GF-D8 (cell line): ENCODE measurements at places on chromosomes 4 and X.
A peak's percentile ranks its signal among the peaks of the same experiment; 100 is the strongest.

- peak; percentile 21 for DNase-seq
Measured at GRCh38 chr4:1246111-1246881, 2.6 kb downstream of the CTBP1 start.

DNA sequence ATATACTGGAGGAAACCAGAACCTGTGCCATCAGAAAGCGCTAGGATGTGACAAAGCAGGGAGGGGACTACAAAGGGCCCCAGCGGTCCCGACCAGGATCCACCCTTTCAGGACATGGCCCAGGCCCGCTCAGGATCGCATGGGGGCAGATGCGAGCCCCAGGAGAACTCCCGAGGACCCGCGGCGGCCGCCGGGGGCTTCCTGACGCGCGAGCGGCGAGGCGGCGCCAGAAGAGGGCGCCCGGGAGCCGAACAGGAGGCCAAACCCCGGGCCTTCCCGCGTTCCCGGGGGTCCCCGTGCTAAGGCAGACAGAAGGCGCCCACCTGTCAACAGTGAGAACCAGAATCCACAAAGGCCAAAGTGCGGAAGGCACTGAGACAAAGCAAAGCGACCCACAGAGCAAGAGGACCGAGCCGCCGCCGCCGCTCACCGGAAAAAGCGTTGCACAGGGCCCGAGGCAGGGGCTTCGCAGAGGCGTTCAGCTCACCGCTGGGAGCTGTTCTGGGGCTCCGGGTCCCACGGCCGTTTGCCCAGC, 7.3 kb upstream of the OPN1LW start:
- no peak for DNase-seq

DNA sequence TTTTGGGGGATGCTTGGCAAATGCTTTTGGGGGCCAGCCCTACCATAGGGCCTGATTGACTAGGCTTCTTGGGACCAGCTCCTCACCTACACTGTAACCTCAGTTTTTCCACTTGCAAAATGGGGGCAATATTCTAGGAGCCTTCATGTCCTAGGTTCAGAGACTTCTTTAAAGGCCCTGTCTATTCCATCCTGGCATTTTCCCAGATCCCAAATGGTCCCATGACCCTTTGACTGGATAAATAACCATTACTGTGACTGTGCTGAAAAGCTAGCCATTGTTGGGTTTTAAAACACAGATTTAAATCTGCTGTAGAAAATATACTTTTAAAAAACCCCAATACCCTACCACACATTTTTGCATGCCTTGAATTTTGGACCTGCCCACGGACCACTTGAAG, 149.8 kb downstream of the EFNB1 start:
- DNase-seq, result no peak

DNA sequence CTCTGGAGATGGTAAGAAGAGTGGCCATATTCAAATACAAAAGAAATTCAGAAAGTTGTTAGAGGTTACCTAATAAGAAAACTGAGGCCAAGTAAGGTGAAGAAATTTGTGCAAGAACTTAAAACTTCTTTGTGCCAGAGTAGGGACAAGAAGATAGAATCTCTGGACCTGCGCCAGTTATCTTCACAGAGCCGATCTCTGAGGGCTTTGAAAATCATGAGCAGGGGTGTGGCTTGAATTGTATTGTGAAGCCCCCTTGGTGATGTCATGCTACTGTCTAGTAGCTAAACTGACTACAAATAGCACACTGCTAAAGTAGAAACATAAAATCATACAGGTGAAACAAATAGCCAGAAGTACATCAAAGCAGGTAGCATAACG, 184.6 kb downstream of the UGT8 start:
- no peak for DNase-seq

GRCh38 chr4:175770555-175770954, 41.5 kb downstream of the GPM6A start:
- DNase-seq, result no peak

GRCh38 chr4:80990851-80991250, 39.7 kb upstream of the BMP3 start:
- DNase-seq, result no peak

- DNase-seq, result no peak
Measured at GRCh38 chr4:97353876-97354275, 789.4 kb downstream of the STPG2 start.

GRCh38 chrX:133561251-133561650, 146.0 kb upstream of the GPC4 start:
- DNase-seq, result no peak

- DNase-seq, result no peak
Measured at GRCh38 chrX:20514358-20514757, 247.6 kb upstream of the RPS6KA3 start.

- DNase-seq, result no peak
Measured at GRCh38 chrX:45036161-45036560, 163.2 kb downstream of the KDM6A start.

DNA sequence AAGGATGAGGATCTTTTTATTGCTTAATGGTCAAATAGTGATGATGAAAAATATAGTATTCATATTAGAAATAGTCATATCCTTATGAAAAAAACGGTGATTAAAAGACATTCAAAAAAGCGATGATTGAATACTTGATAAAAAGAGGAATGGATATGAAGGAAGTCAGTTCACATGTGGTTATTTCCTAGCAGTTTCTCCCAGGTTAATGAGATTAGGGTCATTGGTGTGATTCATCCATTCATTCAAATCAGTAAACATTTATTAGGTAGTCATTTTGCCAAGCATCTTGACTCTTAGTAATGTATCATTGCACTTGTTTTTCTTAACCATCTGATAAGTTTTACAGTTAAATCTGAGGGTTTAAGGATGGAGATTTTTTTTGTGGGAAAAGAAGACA, 294.1 kb downstream of the ARHGAP24 start:
- DNase-seq, result no peak

DNA sequence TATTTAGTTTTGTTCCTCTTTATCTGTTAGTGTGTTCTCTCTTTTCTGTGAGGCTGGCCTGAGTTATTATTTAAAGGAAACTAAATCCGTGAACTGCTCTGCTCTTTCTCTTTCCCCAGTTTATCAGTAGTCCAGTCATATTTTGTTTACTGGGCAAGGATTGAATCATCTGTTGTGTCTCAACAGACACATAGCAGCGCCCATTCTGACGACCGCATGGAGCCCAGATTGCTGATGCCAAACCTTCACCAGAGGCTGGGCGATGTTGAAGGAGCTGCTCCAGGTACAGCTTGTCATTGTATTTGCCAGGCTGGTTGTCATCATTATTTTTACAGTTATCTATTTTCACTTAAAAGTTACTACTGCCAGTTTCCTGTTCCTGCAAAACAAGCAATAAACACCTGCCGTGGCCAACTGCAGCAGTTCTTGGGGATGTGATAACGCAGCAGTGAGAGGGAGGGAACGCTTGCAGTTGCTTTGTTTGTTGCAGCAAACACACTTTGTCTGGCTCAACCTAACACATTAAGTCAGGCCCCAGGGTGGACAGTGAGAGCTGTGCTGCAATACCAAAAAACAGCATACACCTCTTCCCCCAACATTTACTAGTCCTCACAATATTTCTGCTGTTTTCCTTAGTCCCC, 10.1 kb downstream of the REELD1 start:
- no peak for DNase-seq

- DNase-seq, result no peak
Measured at GRCh38 chr4:57094832-57095223, 15.4 kb downstream of the IGFBP7 start.

GRCh38 chr4:119725011-119725410, 96.4 kb upstream of the PDE5A start:
- no peak for DNase-seq

- DNase-seq, result no peak
Measured at GRCh38 chr4:159607809-159608208, 504.9 kb downstream of the RAPGEF2 start.

DNA sequence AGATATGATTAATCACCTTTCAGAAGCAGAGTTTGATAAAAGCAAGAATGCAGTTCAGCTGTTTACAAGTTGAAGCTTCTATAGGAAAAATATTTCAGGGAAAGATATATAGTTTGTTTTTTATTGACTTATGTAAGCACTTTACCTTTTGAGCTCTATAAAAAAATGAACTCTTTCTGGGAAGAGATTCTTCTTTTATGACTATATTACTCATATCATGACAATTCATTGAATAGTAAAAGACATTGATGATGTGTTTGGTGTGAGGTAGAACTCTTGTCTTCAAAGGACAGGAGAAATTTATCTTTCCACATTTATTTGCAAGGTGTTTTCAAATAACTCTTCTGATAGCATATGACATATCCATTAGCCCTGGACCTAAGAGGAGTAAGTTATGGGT, 156.6 kb downstream of the SLC4A4 start:
- no peak for DNase-seq

- DNase-seq, result no peak
Measured at GRCh38 chr4:11765849-11766453, 337.3 kb upstream of the HS3ST1 start.

- DNase-seq, result peak; percentile 19
Measured at GRCh38 chr4:48698029-48698971, 81.8 kb downstream of the FRYL start.

GRCh38 chrX:121876305-121876704, 828.9 kb downstream of the GLUD2 start:
- no peak for DNase-seq

- DNase-seq, result no peak
Measured at GRCh38 chrX:108735679-108736508, 469 bp downstream of the IRS4 start.

DNA sequence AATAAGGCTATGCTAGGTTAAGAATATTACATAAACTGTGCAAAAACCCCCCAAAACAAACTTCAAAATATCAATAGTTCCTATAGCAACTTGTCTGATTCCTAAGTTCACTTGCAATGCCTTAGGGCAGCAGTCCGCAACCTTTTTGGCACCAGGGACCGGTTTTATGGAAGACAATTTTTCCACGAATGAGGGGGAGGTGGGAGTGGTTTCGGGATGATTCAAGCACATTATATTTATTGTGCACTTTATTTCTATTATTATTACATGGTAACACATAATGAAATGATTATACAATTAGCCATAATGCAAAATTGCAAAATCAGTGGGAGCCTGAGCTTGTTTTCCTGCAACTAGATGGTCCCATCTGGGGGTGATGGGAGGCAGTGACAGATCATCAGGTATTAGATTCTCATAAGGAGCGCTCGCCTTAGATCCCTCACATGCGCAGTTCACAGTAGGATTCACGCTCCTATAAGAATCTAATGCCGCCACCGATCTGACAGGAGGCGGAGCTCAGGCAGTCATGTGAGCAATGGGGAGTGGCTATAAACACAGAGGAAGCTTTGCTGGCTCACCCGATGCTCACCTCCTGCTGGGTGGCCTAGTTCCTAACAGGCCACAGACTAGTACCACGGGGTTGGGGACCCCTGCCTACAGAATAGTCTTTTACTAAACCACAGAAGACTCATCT, 39.7 kb downstream of the ACOX3 start:
- DNase-seq, result no peak

- DNase-seq, result no peak
Measured at GRCh38 chr4:3221184-3221494, 27.8 kb upstream of the MSANTD1 start.

DNA sequence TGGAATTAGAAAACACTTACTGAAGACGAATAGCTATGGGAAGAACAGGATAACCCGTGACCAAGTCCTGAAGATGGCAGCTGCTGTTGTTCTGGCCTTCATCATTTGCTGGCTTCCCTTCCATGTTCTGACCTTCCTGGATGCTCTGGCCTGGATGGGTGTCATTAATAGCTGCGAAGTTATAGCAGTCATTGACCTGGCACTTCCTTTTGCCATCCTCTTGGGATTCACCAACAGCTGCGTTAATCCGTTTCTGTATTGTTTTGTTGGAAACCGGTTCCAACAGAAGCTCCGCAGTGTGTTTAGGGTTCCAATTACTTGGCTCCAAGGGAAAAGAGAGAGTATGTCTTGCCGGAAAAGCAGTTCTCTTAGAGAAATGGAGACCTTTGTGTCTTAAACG, 2.4 kb downstream of the AGTR2 start:
- no peak for DNase-seq

- DNase-seq, result no peak
Measured at GRCh38 chr4:85522277-85522676, 47.3 kb downstream of the ARHGAP24 start.

DNA sequence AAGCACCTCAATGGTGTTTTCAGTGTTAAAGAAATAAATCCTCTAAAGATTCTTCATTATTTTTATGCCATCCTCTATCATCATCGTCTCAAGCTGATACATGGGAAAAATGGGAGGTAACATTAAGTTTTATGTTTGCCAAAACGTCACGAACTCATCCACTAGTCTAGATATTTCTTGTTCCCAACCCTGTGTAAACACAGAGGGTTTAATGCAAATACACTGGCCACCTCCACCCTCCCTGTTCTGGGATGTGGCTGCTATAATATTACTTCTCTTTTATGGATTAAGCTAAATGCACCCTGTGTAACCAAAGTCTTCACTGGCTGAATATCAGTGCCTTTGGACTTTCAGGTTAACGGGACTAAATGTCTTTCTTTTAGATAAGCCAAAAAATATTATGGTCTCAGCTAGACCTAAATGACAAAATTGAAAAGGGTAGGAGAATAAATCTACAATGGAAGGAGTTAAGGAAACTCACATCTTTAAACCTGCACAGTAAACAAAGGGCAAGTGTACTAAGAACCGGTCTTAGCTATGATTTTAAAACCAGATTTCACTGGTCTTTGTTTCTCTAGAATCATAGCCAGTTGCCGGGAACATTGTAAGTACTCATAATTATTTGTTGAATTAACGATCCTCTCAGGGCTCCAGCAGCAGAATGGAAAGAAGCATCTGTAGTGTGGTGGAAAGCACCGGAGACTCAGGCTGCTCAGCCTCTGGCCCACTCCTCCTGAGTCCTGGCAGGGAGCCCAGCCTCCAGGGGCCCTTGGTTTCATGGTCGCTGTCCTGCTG, 103.5 kb upstream of the NOCT start:
- DNase-seq, result no peak

DNA sequence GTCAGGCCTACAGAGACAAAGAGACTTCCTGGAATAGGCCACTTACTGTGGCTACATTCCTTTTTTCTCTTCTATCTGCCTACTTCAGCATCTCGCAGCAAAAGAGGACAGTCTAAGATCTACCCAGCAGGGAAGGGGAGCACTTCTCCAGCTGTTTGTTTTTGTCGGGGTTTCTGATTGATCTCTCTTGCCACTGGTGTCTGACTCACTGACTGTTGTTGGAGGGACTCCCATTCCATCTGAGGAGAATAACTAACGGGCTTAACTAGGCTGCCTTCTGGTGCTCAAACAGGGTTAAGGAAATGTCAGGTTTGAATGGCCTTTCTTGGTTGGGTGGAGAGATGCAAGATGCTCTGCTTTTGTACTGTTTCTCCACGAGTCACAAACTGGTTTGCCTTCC, 100.2 kb upstream of the TMEM164 start:
- no peak for DNase-seq

- DNase-seq, result no peak
Measured at GRCh38 chrX:12779534-12779933, 11.7 kb upstream of the PRPS2 start.

DNA sequence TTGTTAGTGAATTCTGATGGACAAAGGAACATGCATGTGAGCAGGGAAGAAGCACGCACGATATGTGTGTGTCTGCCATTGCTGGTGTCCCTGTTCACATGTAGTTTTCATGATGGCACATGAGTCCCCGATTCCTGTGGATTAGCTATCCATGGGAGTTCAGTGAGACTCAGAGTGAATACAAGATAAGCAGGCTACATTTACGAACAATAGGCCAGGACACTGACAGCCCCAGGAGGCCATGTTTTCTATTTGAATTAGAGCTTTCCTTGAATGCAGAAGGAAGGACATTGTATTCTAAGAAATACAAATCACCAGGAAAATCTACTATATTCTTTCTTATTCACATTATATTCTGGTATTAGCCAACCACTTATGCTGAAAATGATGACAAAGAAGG, 171.4 kb downstream of the PPP1R2C start:
- DNase-seq, result no peak
